NCI-H1048 (cell line): ENCODE measurements at places on chromosomes 5 and 9.

- no peak for DNase-seq
These were observed 1.1 kb upstream of the BNC2 start for GRCh38 chr9:16871336-16872151.

GRCh38 chr9:75185585-75186170 lies 97.4 kb downstream of the OSTF1 start:
- no peak for DNase-seq

DNA sequence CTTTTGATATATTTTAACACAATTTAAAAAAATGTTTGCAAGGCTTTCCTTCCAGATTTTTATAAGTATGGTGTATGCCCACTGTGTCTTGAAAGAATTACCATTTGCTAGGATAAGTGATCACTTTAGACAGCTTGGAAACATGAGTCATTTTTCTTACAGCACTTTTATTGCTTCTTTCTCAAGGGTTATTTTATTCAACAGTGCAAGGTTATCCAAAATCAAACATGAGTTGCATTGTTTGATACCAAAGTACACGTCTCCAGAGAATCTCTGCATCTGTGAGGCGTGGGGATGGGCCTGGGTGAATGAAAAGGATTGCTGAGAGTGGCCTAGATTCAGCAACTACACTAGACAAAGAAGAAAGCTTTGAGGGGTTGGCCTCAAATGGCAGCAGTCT lies 329.6 kb downstream of the ADAMTS6 start:
- DNase-seq = no peak

DNA sequence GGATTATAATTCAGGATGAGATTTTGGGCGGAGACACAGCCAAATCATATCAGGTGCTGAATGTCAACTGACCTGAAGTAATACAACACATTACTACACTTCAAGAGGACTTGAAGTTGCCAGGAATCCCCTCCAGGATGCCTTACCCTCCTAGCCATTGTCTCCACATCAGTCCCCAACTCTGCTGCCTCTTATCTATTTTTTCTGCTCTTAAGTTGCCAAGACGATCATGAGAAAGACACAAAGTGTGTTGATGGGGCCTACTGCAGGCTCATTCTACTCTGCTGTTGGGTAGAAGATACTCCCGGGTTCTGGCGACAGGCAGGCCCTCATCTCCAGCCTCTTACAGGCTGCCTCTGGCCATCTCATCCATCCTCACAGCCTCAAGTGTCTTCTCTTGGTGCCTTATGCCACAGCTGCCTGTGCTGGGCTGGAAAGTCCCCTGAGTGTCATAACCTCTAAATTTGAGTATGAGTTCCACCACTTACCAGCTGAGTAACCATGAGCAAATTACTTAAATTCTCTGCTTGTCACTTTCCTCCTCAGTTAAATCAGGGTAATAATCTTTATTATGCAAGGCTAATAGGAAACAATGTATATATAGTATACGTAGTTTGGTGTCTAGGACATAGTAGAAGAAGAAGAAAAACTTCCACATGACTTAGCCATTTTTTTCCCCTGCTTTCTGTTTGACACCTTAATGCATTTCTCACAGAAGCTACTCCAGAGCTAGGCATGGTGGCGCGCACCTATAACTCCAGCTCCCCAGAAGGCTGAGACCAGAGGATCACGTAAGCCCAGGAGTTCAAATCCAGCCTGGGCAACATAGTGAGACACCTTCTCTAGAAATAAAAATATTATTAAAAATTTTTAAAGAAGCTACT lies 73.0 kb upstream of the SNX2 start:
- no peak for DNase-seq

- no peak for DNase-seq
These were observed 14.5 kb upstream of the AUH start for GRCh38 chr9:91376239-91376638.

DNA sequence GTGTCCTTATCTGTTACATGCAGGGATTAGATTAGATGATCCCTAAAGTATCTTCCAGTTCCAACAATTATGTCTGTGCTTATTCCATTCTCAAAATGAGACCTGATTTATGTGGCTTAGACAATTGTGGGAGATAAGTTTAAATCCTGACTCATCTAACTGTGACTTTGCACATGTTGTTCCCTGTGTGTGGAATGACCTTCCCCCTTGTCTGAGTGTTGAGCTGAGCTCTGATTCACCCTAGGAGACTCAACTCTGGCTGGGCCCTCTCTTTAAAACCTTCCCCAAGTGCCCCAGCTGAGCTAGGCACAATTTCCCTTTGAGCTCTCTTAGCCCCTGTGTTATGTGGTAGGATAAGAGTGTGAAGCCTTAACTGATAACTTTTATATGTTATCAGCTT lies 118.9 kb upstream of the ELL2 start:
- no peak for DNase-seq

GRCh38 chr5:52846182-52846842 lies 58.6 kb downstream of the ITGA1 start:
- no peak for DNase-seq

DNA sequence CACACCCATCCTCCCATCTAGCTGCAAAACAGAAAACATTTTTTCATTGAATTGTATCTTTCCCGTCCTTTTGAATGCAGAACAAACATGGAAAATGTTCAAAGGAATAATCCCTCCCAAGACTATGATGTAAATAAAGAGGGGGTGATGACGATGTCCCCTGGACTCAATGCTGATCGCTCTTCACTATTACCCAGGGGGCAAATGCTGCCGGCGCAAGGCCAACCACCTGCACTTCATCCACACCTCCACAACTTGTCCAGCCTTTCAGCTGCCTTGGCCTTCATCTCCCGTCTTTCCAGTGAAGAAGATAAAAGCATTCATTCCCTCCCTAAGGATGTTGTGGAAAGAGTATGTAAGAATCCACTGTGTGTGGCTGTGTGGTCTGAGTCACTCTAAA lies 240.3 kb downstream of the AGTPBP1 start:
- DNase-seq = no peak

DNA sequence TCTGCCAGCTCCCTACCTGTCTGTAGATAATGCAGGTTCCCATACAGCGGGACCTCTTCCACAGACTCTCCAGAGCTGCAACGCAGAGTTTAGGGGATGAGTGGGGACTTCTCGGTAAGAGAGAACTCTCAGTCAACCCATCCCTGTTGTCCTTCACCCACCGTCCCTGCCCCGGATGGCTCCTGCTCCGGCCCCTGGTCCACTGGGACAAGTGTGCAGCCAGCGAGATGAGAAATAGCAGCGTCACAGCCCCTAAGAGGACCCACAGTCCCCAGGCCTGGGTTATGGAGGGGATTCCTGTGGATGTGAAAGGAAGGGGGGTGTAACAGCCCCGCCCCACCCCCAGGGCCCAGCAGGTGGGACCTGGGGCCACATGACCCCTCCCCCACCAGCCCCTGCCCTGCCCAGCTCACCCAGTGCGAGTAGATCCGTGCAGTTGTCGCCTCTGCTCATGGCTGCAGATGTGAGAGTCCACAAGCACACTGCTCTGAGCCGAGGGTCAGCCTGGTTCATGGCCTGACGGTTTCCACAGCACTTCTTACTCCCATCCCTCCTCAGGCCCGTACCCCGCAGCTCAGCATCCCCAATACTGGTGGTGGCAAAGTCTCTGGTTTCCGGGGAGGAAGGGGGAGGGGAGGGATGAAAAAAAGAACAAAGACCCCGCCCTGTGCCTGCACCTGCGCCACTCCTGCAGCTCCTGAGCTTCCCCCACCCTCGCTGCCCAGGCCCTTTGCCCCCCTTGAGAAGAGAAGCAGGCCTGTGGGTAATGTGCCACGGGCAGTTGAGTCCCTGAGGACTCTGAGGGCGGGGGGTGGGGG lies at the start of gene SIT1:
Gene SIT1, minus strand, starts transcription at position 591 of the 818 bp plus-strand sequence. Its CDS starts 78 bp downstream, at position 513.
- no peak for DNase-seq

DNA sequence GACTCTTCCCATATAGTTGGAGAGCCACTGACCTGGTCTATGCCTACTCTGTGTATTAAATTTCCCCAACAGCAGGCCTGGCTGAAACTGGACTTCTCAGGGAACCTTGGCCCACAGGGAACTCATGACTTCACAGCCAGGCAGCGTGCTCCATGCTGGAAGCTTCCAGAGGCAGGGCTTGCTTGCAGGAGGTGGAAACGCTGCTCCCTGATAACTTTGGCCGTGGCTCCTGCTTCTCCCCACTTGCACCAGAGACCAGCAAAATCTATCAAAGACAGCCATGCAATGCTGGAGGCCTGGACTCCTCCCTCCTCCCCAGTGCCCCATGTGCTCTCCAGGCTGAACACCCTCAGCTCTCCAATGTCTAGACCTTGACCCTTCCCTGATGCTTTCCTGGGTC lies 137.1 kb downstream of the GABBR2 start:
- no peak for DNase-seq

DNA sequence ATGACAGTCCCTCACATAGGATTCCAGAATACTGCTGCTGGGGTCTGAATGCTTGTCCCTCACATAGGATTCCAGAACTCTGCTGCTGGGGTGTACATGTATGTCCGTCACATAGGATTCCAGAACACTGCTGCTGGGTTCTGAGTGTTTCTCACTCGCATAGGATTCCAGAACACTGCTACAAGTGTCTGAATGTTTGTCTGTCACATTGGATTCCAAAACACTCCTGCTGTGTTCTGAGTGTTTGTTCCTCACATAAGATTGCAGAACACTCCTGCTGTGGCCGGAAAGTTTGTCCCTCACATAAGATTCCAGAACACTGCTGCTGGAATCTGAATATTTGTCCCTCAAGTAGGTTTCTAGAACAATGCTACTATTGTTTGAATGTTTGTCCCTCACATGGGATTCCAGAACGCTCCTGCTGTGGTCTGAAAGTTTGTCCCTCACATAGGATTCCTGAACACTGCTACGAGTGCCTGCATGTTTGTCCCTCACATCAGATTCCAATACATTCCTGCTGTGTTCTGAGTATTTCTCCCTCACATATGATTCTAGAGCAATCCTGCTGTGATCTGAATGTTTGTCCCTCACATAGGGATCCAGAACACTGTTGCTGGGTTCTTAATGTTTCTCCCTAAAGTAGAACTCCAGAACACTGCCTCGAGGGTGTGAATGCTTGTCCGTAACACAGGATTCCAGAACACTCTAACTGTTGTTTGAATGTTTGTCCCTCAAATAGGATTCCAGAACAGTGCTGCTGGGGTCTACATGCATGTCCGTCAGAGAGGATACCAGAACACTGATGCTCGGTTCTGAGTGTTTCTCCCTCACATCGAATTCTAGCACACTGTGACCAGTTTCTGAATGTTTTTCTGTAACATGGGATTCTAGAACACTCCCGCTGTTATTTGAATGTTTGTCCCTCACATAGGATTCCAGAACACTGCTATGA lies 200.4 kb downstream of the FOXD4L6 start:
- DNase-seq = no peak

- DNase-seq = no peak
These were observed 22.2 kb upstream of the ZBTB34 start for GRCh38 chr9:126838055-126838811.

GRCh38 chr5:88886746-88887341 lies 3.9 kb upstream of the MEF2C start:
- DNase-seq = no peak

DNA sequence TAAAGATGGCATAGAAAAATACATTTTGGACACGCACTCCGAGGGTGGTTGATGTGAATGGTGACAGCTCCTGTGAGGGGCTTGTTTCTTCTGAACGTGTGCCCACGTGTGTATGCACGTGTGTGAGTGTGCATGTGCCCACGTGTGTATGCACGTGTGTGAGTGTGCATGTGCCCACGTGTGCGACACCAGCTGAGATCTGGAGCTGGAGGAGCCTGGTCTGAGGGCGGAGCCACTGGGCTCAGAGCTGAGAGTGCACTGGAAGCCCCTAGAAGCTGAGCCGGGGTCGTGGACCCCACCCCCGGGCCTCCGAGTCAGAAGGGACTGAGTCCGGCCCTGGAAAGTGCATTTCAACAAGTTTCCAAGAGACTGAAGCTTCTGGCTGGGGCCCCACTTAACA lies 282.5 kb upstream of the IRX4 start:
- DNase-seq = no peak

DNA sequence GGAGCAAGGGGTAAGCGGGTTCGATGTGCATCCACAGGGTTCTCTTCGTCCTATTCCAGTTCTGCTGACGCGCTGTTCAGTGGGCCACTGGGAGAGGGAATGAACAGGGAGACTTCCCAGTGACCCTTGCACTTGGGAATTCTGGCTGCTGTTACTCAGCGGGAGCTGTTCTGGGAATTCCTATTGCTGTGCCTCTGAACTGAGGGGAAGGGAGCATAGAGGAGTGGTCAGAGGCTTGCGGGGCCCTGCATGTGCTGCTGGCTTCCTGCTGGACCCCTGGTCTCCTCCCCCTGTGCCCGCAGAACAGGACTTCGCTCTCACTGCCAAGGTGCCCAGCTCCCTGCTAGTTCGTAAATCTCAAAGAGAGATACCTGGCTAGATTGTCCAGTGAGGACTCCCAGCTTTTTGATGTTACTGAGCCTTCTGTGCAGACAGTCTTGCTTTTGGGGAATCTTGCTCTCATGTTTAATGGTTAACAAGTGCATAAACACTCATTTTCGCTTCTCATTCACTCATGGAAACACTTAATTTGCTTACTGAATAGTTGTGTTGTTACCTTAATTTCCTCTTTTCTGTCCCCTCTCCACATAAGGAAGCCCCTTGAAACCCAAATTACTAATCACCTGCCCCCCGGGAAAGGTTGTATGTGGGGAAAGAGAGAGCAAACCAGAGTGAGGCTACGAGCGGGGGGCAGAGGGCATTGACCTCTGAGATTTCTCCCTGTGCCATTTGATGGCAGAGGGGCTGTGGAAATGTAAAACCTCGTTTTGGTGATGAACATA lies 5.9 kb downstream of the TRIO start:
- no peak for DNase-seq

DNA sequence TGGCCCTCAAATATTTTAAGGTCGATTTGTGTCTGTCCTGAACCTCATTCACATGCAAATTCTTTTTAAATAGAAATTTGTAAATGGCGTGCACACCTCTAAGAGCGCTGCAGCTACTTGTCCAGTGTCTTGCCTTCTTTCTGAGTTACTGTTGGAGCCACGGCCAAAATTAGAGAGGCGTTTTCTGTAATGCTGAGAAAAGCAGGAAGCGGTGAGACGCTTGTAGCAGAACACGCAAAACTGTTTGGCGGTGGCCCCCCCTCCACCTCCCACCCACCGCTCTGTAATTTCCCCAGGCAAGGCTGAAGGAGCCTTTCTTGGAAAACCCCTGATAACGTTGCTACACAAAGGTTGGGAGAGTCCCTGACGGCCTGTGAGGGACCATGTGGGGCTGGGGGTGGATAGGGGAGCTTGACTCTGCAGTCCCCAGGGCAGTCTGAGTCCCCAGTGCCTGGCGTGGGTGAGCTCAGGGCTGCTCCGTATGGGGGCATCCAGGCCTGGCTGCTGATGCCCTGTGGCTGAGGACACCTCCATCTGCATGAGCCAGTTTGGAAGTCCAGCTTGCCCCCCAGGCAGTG lies 96.5 kb downstream of the GADD45G start:
- DNase-seq = no peak
